ENCODE measurements at places on chromosomes 4 and X. TPM values are rescaled to one million over a fixed set of nuclear protein-coding genes. Genes with fewer than 3 reads are reported as not detected.

DNA sequence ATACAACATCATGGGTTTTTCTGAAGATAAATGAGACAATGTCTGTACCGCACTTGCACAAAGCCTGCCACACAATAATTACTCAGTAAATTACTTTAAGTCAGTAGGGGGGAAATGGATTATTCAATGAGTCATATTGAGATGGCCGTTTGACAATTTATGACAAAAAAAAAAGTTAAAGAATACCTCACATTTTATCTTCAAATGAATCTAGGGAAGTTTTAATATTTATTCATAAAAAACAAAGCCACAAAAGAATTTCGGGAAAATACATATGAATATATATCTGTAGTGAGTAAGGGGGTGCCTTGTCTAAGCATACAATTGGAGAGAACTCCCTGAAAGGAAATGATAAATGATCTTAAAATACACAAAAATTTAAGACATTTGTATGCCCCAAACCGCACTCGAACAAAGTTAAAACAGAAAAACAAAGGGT is 197.0 kb upstream of the SLC7A11 start:
- no peak overlapping the region for H3K4me3 ChIP-seq
- no peak overlapping the region for H3K27ac ChIP-seq
- H3K4me1 ChIP-seq, result no peaks in the 10 kb centered on the region
- H3K27me3 ChIP-seq, result no peaks in the 10 kb centered on the region
- H3K36me3 ChIP-seq, result no peaks in the 10 kb centered on the region

The C4orf54 gene
- not detected for total RNA-seq

DNA sequence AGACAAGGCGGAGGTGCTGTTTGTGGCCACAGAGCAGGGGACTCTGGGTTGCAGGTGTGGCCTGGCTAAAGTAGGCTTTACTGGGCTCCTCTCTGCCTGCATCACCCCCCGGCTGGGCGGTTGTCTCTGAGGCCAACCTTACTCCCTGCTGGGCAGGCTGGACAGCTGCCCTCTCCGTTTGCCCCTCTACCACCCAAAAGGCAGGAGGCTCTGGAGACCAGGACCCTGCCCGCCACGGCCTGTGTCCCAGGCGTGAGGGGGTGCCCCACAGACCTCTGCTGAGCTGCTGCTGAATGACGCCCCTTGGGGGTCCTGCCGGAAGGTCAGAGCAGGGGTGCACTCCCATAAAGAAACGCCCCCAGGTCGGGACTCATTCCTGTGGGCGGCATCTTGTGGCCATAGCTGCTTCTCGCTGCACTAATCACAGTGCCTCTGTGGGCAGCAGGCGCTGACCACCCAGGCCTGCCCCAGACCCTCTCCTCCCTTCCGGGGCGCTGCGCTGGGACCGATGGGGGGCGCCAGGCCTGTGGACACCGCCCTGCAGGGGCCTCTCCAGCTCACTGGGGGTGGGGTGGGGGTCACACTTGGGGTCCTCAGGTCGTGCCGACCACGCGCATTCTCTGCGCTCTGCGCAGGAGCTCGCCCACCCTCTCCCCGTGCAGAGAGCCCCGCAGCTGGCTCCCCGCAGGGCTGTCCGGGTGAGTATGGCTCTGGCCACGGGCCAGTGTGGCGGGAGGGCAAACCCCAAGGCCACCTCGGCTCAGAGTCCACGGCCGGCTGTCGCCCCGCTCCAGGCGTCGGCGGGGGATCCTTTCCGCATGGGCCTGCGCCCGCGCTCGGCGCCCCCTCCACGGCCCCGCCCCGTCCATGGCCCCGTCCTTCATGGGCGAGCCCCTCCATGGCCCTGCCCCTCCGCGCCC is 920 bp downstream of the HTT-AS start:
- no peaks in the 10 kb centered on the region for H3K27me3 ChIP-seq
- no peak overlapping the region for H3K27ac ChIP-seq
- DNase-seq, result no peak
- H3K4me3 ChIP-seq, result no peak overlapping the region
- H3K36me3 ChIP-seq, result no peaks in the 10 kb centered on the region

- DNase-seq, result no peak
- H3K4me1 ChIP-seq, result peaks cover 2% of the 10 kb centered on the region
- H3K4me3 ChIP-seq, result no peak overlapping the region
- peaks cover 83% of the 10 kb centered on the region for H3K27me3 ChIP-seq
- H3K36me3 ChIP-seq, result no peaks in the 10 kb centered on the region
Measured at GRCh38 chr4:185011408-185011807, 6.9 kb upstream of the HELT start.

Data from activated CD4-positive, alpha-beta memory T cell treated with anti-CD3 and anti-CD28 coated beads, Interleukin-2, amount 10 ng/mL, durations not matched to agents 7 days and 5 days (primary cell).